Left lung (tissue), 14 donors: ENCODE measurements at places on chromosomes 12 and 14. TPM values are rescaled to one million over a fixed set of nuclear protein-coding genes. Genes with fewer than 3 reads are reported as not detected.

RAB2B gene
- 53.3 TPM for polyA plus RNA-seq

GRCh38 chr14:77040741-77041653 lies 12.5 kb upstream of the IRF2BPL start:
- no peak for DNase-seq

DNA sequence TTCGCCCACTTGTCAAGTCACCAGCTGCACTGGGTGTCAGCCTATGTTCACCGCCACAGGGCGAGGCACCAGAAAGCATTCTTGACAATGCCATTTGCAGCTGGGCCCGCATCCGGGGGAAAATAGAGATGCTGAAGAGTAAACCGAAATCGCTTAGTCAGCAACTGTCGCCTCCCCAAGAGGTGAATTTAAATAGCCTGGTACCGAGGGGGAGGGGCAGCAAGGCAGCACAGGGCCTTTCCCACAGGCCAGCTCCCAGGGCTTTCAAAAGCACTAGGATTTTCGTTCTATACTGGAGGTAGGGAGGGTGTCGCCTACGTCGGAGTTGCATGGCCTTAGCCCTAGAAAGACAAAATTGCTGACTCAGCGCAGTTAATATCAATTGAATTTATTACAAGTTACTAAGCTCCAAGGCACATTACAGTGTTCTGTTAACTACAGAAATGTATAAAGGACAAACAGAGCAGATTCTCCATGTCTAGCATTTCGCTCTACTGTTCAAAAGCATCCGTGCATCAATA lies 4.3 kb downstream of the IRF2BPL start:
- DNase-seq: no peak

- DNase-seq: no peak
Measured at GRCh38 chr14:100364403-100364802, 41.3 kb downstream of the SLC25A47 start.

IL23A gene
- polyA plus RNA-seq: 0.98 TPM

- DNase-seq: no peak
Measured at GRCh38 chr14:91303091-91303923, 58.8 kb upstream of the GPR68 start.

ACACB gene
- 13.6 TPM for polyA plus RNA-seq

DNA sequence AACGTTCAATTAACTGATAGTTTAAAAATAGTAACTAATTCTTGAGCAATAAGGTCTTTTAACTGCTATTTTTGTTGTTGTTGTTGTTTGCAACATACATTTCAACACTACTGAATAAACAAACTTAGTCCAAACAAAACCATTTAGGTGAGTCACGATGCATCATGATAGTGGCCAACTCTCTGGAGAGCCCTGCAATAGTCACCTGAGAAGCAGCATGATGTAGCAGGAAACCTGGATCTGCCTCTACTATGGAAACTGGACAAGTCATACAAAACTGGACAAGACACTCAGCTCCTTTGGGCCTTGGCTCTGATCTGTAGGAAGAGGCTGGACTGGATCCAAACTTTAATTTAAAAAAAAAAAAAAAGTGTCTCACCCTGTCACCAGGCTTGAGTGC lies 117.3 kb downstream of the MED13L start:
- no peak for DNase-seq

EML1 gene
- polyA plus RNA-seq: 37.2 TPM

GRCh38 chr14:64542836-64543201 lies 2.3 kb downstream of the HSPA2 start:
- DNase-seq: no peak

DNA sequence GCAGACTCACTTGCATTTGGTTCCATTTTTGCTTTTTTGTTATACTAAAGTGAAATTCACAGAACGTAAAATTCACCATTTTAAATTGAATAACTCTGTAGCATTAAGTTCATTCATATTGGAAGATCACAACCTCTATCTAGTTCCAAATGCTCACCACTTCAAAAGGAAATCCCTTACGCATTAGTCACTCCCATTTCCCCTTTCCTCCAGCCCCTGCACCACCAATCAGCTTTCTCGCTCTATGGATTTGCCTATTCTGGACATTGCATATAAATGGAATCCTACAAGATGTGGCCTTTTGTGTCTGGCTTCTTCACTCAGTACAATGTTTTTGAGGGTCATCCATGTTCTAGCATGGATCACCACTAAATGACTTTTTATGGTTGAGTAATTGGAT lies 294.5 kb downstream of the KSR2 start:
- no peak for DNase-seq

DNA sequence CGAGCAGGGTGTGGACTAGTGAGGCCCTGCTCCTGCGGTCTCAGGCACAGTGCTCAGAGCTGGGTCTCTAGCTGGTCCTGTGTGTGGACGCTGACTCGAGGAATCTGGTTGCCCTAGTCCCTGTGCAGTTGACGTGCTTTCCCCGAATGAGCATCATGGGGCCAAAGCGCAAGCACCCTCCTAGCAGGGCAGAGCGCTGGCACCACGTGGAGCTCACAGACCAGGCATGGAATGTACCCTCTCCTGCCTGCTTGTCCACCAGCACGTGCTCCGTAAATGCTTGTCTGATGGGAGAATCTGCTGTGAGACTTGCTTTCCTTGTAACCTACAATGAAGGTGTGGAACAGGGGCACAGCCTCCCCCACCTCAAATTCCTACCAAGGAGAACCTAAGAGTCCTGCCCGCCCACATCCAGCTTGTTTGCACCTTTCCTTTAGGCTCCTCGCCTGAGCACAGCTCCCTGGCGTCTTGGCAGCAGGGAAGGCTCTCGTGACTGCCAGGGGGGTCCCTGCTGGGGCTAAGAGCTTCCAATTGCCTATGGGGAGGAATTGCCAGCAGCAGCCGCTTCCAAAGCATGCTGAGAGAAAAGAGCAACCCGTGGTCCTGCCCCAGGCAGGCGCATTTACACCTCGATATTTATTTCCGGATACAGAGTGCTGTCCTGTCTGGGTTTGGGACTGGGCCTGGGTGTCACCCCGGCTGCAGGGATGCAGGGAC lies 125.0 kb downstream of the PIWIL1 start:
- DNase-seq: peak; percentile 63

- peak; percentile 67 for DNase-seq
Measured at GRCh38 chr14:69712599-69713088, 54.3 kb upstream of the SRSF5 start.
